ENCODE measurements at places on chromosomes 5 and 9. TPM values are rescaled to one million over a fixed set of nuclear protein-coding genes. Genes with fewer than 3 reads are reported as not detected.

DNA sequence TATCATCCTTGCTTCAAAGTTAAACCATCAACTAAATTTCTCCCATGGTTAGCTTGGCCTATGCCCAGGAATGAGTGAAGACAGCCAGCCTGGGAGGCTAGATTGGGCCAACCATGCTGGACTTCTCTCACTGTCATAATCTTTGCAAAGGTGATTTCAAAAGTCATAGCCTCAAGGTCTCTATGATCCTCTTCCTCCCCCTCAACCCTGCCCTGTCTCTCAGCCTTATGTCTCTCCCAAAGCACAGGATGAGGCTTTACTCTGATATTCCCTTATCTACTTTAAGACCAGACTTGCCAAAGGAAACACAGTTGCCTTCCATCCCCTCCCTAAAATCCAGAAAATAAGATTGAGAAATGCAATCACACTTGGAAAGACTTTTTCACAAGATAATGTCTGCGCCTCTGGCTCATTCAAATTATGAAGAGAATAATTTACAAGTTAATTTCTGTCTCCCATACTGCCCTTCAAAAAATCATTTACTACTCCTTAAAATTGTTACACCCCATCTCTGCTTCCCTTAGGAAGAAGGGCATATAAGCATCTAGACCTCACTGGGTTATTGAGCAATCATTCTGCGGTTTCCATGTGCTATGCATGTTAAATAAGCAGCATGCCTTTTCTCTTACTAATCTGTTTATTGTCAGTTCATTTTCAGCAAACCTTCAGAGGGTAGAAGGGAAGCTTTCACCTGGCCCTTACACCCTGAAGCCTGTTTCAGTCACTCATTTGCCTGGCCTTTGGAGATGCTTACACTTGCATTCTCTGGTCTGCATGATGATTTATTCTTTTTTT, 113.8 kb upstream of the ANKRD55 start:
- no peak for DNase-seq

GRCh38 chr5:115381911-115382662, 85.6 kb upstream of the CCDC112 start:
- DNase-seq = no peak

DNA sequence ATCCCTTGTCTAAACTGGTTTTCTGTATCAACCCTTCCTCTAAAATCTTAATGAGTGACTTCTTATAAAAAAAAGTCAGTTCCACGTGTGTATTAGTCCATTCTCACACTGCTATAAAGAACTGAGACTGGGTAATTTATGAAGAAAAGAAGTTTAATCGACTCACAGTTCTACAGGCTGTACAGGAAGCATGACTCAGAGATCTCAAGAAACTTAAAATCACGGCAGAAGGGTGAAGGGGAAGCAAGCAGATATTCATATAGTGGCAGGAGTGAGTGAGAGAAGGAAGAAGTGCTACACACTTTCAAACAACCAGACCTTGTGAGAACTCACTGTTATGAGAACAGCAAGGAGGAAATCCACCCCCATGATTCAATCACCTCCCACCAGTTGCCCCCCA, 307.8 kb upstream of the ARRDC3 start:
- DNase-seq = no peak

DNA sequence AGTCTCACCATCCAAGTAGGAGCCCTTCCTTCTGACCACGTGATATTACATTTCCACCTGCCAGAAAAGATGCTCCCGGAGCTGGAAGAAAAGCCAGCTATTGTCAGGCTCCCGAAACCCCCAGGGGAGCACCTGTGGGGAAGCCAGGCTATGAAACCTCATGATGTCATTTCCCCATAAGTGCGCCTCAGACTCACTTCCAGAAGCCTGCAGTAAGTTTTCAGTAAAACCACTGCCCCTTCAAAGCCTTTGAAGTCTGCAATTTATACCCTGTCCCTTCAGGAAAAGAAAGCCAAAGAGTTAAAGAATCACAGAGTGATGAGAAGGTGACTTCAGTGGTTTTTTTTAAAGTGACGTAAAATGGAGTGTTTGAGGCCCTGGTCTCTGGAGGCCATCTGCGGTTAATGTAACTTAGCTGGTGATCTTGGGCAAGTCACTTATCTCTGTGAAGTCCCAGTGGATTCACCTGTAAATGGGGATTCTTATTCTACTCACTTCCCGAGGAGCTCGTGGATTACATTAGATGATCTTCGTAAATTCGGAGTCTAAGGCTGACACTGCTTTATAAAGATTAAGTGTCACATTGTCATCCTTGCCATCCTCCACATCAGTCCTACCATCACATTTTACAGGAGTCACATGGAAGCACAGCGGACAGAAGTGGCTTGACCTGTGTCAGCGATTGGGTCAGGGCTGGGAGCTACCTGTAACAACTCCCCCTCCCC, 2.6 kb upstream of the SEMA6A start:
- DNase-seq = no peak

DNA sequence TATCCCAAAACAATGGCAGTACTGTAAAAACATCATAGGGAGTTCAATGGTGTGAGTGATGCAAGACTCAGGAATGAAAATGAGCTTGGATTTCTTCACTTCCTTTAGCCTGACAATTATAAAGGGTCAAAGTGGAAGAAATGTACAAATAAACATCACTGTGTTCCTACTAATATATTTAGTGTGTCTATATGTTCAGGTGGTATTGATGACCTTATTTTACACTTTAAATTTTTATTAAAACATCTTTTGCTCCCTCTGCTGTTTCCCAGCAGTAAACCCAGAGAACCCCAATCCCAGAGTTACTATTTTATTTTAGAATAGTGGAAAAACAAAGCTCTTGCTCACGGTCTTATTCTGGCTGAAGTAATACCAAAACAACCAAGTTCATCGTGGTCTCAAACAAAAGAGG, 2.0 kb downstream of the LOX start:
- no peak for DNase-seq

- DNase-seq = no peak
Measured at GRCh38 chr9:87500491-87501270, 3.0 kb downstream of the DAPK1 start.

- DNase-seq = no peak
Measured at GRCh38 chr5:16550316-16550952, 66.4 kb downstream of the RETREG1 start.

DNA sequence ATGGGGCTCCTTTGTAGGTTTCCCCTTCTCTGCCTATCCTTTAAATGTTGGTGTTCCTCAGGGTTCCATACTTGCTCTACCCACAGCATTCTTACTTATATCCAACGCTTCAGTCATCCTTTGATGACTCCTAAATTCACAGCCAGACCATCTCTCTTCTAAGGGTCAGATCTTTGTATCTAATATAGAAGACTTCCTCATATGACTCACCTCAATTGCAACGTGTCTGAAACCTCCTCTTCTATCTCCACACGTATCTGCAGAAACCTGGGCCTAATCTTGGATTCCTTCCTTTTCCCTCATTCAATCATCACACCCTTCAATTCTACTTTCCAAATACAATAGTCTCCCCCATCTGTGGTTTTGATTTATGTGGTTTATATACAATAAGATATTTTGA, 68.3 kb downstream of the HMGCR start:
- DNase-seq = no peak

- DNase-seq = no peak
Measured at GRCh38 chr5:38725371-38725865, 120.4 kb upstream of the OSMR start.

- peak; percentile 84 for DNase-seq
Measured at GRCh38 chr5:17305964-17306725, 88.7 kb downstream of the BASP1 start.

DNA sequence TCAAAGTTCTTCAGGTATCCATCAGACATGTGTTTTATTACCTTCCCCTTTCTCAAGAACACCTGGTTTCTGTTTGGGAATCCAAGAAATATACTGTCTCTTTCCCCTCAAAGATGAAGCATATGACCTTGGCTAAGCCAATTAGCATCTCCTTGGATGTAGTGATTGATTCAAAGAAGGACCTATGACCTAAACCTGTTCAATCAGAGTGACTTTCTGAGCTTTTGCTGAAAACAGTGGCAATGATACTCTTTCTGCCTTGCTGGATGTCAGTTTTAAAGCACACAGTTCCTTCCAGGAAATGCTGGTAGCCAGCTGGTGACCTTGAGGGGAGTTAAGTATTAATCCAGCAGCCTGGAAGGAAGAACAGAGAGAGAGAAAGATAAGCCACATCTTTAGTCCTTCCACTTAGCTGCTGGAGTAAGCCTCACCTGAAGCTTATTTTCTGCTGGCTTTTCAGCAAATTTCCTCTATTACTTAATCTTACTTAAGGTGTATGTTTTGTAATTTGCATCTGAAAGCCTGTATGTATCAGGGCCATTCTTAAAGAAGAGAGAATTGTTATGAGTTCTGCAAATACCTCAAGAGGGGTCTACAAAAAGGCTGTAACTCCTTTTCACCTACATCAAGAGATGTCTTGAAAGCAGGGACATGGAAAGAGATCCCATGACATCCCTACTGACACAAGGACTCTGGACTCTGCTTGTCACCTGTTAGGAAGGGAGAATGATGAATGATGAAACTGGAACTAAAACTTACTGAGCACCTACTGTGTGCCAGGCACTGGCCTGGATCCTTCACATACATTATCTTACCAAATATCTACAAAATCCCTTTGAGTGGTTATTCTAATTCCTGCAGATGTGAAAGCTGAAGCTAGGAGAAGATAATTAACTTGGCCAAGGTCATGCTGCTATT, 35.2 kb upstream of the PIK3R1 start:
- DNase-seq = no peak

- DNase-seq = no peak
Measured at GRCh38 chr9:121912812-121913627, 180.1 kb downstream of the TTLL11 start.

DNA sequence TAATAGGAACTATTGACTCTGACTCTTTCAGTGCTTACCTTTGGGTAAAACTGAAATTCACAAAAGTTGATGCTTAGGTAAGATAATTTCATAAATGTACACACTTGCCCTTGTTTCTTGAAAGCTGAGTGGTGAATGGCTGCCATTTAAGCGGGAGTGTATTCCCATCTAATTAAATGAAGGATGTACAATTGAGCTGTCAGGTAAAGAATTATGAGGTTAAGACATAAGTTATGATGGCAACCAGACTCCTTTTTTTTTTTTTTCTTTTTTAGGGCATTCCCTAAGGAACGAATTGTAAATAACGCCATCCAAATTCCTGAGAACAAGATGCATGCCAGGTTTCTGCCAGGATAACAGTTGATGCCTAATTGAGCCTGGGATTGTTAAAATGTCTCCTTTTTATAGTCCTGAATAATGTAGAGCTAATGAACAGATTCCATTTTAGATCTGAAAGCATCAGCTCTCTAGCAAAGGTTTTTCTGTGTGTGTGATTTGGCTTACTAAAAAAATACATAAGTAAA, 199.7 kb downstream of the ISL1 start:
- DNase-seq = no peak

GRCh38 chr9:83013867-83014605, 48.9 kb downstream of the RASEF start:
- DNase-seq = no peak

DNA sequence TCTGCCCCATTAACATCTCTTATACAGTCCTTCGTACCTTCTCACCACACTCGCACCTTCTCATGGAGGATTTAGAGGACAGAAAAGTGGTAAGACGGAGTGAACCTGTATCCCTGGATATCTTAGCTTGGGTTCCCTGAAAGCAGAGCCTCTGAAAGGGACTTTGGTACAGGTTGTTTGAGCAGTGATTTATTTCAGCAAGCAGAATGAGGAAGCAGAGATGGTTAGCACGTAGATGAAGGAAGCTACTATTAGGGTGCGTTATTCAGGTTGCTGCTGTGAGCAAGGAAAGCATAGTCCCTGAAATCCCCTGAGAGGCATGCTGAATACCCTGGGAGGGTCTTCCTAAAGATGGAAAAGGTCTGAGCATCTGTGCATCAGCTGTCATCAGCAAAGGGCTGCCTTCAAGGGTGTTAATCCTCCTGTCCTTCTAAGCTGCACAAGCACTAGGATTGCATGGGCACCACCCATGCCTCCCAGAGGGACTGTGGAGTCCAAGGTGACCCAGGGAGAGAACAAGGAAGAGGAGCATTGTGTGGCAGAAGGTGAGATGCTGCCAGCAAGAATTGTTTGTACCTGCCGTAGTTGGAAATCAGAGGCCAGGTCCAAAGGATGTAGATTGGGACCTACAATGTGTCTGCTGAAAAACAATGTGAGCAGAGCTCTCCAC, 273.7 kb downstream of the RASEF start:
- DNase-seq = no peak

GRCh38 chr9:85432599-85432998, 309.2 kb downstream of the AGTPBP1 start:
- no peak for DNase-seq

DNA sequence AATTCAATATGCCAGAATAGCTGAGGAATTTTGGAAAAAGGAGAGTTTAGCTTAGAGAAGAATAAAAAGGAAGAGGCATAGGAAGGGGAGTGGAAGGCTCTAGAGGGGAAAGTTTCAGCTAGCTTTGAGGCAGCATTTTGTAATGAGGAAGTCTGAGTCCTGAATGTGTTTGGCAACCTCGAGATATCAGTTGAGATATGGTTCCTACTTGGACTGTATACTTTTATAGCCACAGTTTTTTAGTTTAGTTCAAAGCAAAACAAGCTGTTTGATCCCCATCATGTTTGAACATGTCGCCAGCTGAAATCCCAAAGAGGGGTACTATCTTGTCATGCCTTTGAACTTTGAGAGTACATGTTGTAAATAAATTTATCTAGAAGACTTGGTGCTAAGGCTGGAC, 559.0 kb upstream of the FTMT start:
- DNase-seq = no peak

Gene HAPLN1
- total RNA-seq = 0.44 TPM

Gene ANKRD20A1
- total RNA-seq = 4.4 TPM

Gene PDZD2
- 7.8 TPM for total RNA-seq

Gene RNF183
- total RNA-seq = 0.96 TPM

Gene TRAF1
- 10.0 TPM for total RNA-seq

Gene SEMA5A
- total RNA-seq = 57.0 TPM

Gene QRFP
- total RNA-seq = not detected

Gene N4BP3
- 3.3 TPM for total RNA-seq

Gene MVB12B
- total RNA-seq = 37.5 TPM

Gene GABRA6
- not detected for total RNA-seq
